8988T (cell line): ENCODE measurements at places on chromosomes 4 and X.
A peak's percentile ranks its signal among the peaks of the same experiment; 100 is the strongest.

DNA sequence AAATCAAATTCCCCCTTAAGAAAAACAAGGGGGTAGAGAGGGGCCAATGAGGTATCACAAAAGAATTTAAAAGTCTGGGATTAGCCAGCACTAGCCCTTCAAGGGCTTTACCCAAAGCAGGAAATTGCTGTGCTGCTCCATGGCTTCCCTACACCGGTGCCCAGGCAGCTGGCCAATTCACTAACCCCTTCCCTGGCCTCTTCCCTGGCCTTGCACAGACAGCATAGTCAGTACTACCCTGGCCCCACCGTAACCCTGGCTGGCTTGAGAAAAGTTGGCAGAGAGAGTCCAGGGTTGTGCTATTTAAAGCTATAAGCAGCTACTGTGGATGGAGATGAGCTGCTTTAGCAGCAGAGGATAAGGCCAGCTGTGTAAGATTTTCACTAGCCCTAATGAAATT lies 43.1 kb downstream of the ADAMTS3 start:
- no peak for DNase-seq

DNA sequence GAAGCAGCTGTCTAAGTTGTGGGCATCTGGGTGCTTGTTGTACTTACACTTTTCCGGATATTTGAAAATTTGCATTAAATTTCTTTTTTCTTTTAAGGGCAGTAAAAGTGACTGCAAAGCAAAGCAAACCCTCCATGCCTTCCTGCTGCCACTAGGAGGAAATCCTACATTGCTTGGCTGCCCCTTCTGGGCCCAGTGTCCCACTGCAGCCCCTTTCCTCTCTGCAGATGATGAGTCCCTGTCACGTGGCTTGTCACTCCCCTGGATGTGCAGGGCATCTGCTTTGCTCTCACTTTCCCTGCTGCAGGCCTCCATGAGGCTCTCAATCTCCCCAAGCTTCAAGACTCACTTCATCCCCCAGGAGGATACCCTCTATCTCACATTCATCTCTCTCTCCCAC lies 12.7 kb downstream of the TSR2 start:
- DNase-seq = no peak

- DNase-seq = no peak
These were observed 503.3 kb downstream of the ANKRD50 start for GRCh38 chr4:124209211-124209610.

DNA sequence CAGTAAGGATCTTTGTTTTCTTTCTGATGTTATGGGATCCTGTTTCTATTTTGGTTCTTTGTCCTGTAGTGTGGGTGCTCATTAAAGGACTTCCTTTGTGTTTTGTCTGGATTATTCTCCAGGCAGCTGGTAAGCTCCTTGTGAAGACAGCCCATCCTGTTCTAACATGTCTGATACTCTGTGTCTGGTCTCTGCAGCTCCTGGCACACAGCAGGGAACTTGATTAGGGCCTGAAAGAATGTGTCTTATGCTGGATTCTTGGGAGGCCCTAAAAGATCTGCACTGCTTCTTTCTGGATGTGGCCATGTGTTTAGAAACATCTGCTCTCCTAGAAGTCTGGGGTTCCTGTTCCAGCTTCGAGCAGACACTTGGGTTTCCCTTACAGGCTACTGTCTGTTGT lies 38.1 kb upstream of the ATXN3L start:
- DNase-seq = no peak

GRCh38 chr4:80306260-80306659 lies 29.3 kb upstream of the CFAP299 start:
- peak; percentile 15 for DNase-seq
